ENCODE measurements at places on chromosomes 4 and X.

DNA sequence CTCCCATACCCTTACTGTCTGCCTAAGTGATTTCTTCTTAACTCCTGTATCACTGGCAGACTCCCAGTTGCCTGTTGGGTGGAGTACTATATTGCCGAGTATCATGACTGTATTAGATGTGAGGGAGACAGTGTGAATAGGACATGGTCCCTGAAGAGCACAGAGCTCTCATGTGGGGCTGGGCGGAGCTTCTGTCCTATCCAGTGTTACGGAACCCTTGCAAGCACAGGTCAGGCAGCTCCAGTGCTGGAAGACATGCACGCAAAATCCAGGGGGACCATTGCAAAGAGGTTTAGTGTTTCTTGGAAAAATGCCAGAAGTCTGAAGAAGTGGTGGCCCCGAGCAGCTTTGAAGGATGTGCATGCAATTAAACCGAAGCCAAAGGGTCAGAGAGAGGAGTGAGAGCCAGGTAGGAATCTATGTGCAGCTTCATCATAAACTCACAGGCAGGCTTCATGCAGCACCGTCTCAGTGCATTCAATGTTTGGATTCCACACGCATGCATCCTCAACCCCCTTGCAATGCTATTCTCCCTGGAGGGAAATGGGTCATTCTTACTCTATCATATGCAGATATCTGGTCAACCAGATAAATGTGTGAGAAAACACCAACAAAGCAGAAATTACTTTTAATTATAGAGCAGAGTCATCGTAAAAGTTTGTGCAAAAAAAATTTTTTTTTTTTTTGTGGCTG lies 49.7 kb upstream of the DHRSX start:
- DNase-seq: no peak

DNA sequence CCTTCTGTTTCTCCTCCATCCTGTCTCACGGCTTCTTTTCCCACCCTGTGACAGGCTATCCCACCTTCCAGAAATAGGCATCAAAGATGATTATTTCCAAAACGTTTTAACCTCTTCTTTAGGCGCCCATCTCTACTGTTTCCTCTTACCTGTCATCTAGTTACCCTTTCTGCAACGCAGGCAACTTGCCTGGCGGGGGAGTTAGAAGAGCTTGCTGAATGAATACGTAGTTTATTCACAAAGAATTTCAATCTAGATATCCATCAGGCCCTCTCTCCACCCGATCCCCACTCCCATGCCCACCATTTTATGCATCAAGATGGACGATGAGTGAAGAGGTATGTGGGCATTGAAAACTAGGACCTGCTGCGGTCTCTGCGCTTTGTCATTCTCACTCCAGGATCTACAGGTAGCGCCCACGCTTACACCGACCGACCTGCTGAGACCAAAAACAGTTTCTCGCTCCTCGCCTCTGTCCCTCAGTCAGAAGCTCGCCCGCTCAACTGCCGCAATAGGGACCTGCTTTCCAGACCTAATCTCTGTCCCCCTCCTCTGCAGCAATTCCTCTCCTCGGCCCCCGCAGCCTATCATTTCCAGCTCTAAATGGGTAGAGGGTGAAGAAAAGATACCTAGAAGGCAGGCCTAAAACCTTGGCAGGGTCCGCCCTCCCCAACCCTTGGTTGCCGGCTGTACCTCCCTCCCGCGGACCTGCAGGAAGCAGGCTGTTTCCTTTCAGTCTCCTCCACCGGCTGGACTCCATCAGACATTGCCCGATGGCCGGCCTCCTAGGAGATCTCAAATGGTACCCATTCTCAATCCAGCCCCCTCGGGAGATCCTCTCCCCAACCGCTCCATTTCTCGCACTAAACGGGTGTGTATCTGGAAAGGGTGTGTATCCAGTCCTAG lies 624 bp downstream of the BEX5 start:
- DNase-seq: peak; percentile 25

GRCh38 chr4:167787231-167787630 lies 305.1 kb upstream of the ANXA10 start:
- DNase-seq: no peak

DNA sequence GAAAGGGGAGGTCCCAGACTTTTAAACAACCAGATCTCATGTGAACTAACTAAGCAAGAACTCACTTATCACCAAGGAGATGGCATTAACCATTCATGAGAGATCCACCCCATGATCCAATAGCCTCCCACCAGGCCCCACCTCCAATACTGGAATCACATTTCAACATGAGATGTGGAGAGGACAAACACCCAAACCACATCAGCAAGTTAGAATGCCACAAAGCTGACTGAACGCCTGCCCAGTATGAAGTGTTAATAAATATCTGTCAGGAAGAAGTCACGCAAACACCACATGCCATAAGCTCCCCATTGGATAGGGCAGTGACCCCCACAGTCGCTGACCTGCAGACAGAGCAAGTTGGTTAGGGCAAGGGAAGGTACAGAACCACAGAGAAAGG lies 14.3 kb downstream of the SLC10A6 start:
- no peak for DNase-seq

GRCh38 chrX:149513825-149514428 lies 8.8 kb upstream of the IDS start:
- DNase-seq: no peak

DNA sequence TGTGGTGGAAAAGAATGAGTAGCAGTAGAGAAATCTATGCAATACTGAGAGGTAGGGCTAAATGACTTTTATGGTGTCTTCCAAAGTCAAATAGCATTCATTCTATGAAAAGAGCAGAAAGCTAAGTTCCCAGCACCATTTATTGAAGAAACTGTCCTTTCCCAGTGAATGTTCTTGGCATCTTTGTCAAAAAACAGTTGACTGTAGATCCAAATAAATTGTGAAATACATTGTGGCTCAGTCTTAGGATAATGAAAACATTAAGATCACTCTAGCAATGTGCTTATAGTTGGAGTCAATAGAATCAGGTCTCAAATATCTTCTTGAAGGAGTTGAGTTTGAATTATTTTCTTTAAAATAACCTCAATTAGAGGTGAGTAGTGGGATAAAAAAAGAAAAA lies 19.4 kb downstream of the AREG start:
- DNase-seq: no peak

DNA sequence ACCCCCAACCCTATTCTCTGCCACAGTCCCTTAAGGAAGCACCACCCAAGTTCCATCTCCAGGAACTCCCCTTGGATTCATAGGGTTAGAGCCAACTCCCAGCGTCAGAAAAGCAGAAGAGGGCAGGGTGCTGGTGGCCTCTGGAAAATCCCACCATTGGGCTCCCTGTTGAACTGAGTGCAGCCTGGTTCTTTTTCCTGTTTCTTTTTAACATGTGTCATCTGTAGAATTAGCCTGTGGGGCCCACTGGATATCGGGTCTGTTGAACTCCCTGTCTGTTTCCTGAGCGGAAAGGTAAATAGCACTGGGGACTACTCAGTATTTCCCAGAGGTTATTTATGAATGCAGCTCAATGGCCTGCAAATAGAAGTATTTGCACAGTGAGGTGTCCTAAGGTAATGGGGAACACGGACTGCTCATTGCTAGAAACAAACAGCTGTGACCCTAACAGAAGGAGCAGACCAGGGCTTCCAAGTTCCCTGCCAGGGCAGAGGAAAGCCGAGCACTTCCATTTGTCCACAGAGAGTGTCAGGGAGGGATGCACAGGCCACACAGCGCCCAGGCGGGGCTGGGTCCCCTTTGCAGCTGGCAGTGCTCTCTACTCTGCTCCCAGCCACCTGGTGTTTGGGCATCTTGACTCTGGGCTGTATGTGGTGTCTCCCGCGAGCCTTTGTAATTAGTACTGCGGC lies 102.6 kb downstream of the FHDC1 start:
- DNase-seq: no peak

- DNase-seq: no peak
Observed at GRCh38 chr4:7736436-7737267, 203.0 kb downstream of the AFAP1 start.

DNA sequence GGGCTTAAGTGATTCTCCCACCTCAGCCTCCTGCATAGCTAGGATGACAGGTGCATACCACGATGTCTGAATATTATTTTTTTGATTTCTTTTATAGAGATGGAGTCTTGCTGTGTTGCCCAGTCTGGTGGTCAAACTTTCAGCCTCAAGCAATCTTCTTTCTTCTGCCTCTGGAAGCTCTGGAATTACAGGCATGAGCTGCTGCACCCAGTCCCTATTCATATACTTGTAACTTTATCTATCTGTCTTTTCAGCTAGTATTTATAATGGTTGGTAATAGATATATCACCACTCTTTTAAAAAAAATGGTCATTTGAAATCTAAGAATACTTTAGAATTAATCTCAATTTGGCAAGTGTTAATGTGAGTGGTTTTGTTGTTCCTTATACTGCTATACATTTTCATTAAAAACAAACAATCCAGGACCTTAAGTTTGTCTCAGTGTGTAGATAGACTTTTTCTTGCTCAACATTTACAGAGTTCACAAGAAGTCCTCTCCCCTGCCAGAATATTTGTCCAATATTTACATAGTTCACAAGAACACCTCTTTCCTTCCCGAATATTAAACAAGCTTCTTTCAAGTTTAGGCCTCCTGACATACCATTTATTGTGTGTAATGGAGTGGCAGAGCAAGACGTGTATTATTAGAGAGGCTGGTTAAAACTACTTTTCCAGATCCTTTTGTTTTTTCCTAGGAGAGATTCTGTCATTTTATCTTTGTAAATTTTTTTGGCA lies 1197.4 kb upstream of the ADGRL3 start:
- no peak for DNase-seq

DNA sequence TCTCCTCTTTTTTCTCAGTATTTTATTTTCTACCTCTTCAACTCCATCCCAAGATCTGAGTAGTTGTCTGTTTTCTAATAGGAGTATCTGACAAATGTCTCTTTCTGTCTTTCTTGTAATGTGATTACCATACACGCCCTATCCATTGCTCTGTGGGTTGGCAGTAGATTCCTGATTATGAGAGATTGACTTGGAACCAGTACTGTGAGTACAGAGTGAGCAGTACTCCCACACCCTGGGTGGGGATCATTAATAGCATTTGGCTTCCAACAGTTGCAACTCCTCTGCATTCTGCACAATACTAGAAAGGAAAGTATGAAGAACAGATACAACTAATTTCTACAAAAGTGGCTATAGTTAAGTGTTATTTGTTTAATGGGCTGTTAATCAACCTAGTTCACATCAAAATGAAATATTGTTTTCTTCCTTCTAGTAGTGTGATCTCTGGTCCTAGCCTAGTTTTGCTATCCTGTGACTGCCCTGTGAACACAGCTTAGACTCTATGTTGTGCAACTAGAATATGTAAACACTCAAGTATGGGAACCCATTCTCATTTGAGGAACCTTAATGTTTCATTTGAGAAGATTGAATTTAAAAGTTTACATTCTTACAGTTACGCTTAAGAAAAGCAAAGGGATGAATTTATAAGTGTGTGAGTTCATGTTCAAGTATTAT lies 112.9 kb downstream of the PTPN13 start:
- DNase-seq: no peak
